Activated CD8-positive, alpha-beta memory T cell treated with anti-CD3 and anti-CD28 coated beads, Interleukin-2, amount 50 U/mL, for 48 hours (primary cell): ENCODE measurements at places on chromosomes 3 and 15.

DNA sequence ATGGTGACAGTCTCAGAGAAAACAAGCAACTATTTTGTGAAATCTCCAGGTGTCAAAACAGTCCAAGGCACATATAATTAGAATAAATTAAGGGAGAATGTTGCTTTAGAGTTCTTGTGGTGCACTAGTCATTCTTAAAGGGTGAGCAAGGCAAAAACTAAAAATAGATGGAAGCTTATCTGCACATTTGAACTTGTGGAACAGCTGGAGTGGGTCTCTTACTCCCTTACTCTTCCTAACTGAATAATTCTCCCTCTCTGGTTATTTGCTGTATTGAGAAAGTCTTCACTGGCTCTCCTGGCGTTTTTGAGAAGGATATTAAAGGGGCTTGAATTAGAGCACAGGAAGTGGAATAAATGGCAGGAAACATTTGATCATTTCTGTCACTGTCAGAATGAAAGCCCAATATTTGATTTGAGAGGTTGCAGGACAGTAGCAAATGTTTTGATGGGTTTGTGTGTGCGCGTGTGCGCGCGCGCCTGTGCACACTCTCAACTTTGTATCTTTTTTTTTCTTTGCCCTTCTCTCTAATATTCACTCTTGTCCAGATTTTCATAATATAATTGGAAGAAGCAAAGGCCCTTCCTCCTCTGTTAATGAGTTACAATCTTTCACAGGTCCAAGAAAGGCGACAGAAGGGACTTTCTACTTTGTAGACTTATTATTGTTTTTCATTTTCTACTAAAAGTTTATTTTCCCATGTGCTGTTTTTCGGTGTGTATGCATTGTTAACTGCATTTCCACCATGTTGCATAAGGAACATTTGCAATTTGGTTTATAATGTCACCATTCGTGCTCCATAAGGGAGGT, 40.9 kb downstream of the AKAP13 start:
- DNase-seq: no peak

- DNase-seq: no peak
These were observed 74.7 kb upstream of the CNTN4 start for GRCh38 chr3:2023959-2024358.

DNA sequence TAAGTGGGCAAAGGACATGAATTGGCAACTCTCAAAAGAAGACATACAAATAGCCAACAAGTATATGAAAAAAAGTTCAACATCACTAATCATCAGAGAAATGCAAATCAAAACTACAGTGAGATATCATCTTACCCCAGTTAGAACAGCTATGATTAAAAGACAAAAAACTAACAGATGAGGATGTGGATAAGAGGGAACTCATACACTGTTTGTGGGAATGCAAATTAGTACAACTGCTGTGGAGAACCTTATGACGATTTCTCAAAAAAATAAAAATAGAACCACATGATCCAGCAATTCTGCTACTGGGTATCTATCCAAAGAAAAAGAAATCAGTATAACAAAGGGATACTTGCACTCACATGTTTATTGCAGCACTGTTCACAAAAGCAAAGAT, 28.6 kb downstream of the NEK10 start:
- DNase-seq: no peak

- no peak for DNase-seq
These were observed 459.3 kb downstream of the TUSC7 start for GRCh38 chr3:117168896-117169295.

DNA sequence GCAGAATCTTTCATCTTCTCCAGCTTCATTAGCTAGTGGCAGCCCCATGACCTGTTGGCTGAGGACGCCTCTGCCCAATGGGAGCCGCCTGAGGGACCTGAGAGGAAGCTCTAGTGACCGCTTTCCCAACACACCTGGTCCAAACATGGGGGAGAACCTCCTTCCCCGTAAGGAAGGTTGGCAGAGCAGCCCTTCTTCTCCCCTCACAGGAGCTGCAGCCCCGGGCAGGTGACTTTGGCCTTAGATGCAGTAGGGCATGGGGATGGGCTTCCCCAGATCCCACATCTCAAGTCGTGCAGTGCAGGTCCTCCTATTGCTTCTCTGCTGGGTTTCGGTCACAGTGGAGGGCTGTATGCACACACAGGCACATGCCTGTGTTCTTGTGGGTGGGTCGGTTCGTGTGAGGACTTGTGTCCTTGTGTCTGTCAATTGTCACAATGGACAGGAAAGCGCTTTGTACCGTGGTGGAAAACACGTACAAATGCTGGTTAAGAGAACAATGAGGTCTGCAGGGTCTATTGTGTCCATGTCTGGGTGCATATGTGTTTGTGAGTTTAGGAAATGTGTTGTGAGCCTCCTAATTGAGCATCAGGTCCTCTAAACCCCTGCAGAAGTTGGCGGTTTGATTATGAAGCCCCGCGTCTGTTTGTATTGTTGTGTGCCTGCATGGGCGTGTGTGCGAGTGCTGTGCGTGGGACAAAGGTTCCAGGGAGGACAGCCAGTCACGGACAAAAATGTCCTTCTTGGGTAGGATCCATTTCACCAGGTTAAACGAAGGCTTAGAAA, 1.4 kb downstream of the ISLR2 start:
- no peak for DNase-seq

DNA sequence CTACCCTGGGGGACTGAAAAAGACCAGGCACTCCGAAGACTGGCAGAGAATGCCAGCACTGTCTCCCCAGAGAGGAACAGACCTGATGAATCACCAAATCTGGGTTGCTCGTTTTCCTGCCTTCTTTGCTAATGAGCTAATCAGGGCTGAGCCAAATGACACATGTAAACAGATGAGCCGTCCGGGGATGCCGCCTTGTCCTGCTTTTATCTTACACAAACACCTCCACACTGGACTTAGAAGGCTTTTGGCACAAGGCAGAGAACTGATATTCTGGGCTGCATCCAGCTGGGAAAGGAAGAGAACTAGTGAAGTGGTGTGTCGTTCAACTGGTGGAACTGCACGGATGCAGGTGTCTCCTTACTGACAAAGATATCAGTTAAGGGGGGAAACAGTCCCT, 88.1 kb downstream of the MECOM start:
- no peak for DNase-seq

GRCh38 chr3:139122221-139122581, 77.5 kb upstream of the PRR23C start:
- DNase-seq: no peak

- no peak for DNase-seq
These were observed 494.0 kb upstream of the TGFBR2 start for GRCh38 chr3:30112411-30112810.

DNA sequence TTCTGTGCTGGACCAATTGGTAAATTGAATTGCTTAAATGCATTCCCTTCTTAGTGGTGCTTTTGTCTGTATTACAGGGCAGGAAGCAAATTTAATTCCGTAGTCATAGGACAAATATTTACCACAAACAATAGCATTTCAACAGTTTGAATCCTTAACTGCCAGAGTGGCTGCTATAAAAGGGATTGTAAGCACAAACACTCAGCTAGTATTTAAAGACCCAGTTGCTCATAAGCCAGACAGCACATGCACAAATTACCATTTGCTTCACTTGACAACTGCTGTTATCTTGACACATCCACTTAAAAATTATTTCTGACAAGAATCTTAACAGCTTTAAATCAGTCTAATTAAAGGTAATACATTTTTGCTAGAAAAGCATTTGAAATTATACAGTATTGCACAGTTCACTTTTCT, 490.2 kb upstream of the ADAMTS9 start:
- DNase-seq: no peak

DNA sequence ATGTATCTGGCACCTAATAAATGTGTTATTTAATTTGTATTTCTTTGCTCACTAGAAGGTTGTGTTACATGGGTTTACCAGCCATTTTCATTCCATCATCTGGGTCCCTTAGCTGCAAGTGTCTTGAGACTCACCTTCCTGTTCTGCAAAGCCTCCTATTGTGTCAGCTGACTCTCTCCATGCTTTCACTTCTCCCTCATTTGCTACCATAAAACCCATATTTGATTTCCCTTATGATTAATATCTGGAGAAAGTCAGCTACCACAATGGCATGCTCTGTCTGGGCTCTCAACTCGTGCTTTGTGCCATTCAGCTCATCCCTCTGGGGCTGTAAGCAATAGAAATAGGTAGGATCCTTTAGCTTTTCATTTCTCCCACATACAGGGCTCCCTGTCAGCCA, 79.5 kb upstream of the EIF1B start:
- DNase-seq: no peak

DNA sequence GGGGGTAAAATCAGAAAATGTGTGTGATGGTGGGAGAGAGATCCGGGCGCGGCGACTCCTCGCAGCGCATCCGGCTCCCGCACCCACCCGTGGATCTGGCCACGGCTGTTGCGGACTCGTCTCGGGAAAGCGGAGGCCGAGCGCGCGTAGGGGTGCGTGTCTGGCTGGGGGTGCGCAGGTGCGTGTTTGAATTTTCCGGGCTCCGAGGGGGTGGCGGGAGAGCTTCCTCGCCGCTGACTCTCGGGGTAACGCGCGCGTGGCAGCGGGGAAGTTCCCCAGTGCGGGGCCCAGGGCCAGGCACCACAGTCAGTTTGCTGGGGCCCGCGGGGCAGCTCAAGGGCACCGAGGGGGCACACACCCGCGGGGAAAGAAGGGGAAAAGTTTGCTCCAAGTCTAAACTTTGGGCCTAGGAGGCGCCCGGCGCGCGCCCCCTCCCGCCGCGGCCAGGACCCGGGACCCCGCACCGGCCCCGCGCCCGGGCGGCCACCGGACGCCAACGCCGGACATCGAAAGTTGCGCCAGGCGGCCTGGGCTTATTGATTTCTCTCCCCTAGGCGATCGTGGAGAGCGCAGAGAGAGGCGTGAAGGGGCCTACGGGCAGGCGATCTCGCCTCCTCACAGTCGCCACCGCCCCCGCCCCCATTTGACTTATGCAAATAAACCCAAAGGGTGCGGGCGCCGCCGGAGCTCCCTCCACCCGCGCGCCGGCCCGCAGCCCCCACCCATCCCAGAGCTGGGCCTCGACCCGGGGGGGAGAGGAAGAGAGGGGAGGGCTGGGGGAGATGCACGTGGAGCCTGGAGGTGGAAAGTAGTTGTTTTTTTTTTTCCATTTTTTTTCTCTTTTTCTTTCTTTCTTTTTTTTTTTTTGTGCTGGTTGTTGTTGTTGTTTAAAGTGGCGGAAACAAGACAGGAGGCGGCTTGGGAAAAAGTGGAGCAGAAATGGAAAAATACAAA, 639 bp downstream of the FOXP1 start:
- DNase-seq: peak; percentile 85
